ENCODE measurements at places on chromosomes 4 and X.

DNA sequence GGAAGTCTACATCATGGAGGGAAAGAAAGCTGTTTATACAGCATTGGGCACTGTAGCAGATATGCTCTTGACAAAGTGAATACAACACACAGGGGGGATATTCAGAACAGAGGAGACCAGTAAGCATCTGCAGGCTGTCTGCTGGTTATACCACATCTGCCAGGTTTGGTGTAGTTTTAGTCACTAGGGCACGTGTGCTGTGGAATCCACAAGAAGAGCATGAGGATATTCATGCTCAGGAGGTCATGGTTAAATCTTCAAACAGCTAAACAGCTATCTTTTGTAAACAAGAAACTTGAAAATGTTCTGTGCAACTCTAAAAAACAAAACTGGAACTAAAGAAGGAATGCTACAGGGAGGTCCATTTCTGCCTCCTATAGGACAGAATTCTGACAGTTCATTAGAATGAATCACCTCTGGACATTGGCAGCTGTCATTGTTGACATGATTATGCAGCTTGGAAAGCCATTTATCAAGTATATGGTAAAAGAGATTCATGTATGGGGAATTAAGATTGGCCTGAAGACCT, 175.8 kb downstream of the RCHY1 start:
- DNase-seq: no peak

GRCh38 chr4:167541286-167541685, 307.0 kb upstream of the SPOCK3 start:
- no peak for DNase-seq

DNA sequence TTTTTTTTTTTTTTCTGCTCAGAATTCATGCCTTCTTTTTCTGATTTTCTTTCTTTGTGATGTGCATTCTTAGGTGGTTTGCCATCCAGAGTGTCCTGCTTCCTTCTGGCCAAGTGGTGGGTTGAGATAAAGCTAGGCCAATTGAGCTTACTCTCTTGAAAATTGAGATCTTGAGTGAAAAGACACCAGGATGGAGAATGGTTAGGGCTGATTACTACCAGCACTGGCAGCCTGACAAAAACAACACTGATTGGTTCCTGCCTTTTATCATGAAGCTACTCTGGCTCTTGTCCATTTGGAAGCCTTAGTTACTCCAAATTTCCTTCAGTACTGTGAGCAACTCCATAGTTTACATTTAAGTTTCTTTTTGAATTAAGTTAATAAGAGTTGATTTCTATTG, 404.0 kb downstream of the PPARGC1A start:
- no peak for DNase-seq

GRCh38 chr4:81792521-81792920, 320.8 kb upstream of the RASGEF1B start:
- no peak for DNase-seq

DNA sequence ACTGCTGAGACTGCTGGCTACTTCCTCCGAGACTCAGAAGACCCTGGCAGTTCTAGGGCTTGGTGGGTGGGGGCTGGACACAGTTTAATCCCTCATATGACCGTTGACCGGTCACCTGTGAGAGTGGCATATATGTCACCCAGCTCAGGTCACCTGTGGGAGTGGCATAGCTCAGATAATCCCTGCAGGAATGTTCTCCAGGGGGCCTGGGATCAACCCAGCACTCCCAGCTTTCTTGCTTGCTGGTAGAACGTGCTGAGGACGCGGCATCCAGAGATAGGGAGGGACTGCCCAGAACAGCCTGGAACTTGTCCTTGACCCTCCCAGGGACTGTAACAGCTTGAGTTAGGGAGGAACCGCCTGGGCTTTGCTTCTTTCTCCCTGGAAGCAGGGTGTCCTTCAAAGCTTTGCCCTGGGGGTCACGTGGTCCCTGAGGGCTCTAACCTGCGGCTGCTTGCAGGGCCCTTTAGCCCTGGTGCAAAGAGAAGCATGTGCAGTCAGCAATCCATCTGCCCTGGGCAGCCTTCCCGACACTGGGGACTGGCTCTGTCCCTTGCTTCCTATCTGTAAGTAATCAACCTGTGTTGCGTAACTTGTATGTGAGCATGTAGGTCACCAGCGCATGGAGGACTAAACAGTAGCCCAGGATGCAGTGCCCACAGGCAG, 55.3 kb downstream of the ZFYVE28 start:
- no peak for DNase-seq

DNA sequence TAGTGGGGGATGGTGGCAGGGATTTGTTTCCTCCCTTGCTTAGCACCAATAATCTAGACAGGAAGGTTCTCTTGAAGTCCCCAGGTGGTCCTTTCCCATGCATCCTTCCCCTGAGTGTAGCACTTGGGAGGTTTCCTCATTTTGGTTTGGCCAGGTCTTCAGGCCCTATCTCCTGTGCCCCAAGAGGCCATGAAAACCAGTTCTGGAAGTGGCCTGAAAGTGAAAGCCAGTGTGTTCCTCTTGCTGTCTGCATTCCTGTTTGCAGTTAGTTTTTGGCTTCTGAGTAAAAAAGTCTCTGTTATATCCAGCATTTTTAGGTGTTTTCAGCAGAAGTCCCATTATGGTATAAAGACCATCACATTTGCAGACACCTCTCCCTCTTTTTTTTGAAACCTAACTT, 59.5 kb downstream of the MTM1 start:
- DNase-seq: no peak

GRCh38 chr4:124948976-124949597, 236.6 kb upstream of the ANKRD50 start:
- DNase-seq: no peak

GRCh38 chr4:84258905-84259830, 239.9 kb downstream of the NKX6-1 start:
- DNase-seq: no peak

GRCh38 chr4:13496605-13497004, 12.5 kb upstream of the RAB28 start:
- no peak for DNase-seq

GRCh38 chr4:5517372-5517771, 191.0 kb downstream of the EVC2 start:
- DNase-seq: no peak

GRCh38 chrX:150573106-150573505, 4.7 kb downstream of the MTM1 start:
- DNase-seq: no peak

DNA sequence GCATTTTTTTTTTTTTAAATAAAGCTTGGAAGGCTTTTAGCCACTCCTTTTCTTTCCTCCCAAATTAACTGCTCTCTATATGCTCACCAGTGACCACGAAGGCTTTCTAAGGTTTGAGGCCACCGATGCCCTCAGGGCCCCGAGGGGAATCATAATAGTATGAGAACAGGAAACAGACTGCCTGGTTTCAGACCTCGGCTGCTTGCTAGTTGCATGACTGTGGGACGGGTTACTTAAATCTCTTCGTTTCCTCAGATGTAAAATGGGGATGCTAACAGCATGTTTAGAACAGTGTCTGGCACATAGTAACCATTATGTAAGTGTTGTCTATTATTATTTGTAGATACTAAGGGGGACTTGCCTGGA, 3.6 kb downstream of the LINC00632 start:
- no peak for DNase-seq

- no peak for DNase-seq
Observed at GRCh38 chrX:30217465-30217864, 2.1 kb downstream of the MAGEB2 start.

DNA sequence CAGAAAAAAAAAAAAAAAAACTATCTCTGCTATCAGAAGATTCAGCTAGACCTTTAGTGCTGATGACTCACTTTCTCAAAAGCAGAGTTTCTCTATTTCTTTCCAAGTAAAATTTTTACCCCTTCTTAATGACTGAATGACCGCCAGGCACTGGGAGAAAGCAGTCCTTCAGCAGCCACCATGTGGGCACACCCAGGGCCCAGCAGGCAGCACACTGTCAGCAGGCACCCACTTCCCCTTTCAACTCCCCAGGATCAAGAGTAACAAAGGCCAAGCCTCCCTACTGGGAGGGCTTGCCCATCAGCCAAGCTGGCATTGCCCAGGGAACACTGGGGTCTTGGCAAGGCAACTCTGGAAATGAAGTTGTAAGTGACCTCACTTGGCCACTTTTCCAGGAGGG, 201.9 kb upstream of the MAMLD1 start:
- no peak for DNase-seq

- no peak for DNase-seq
Observed at GRCh38 chrX:123153846-123154335, 30.2 kb upstream of the GRIA3 start.

- no peak for DNase-seq
Observed at GRCh38 chr4:52265781-52266525, 214.8 kb downstream of the SPATA18 start.

- DNase-seq: no peak
Observed at GRCh38 chrX:109889289-109890006, 113.5 kb upstream of the TMEM164 start.

DNA sequence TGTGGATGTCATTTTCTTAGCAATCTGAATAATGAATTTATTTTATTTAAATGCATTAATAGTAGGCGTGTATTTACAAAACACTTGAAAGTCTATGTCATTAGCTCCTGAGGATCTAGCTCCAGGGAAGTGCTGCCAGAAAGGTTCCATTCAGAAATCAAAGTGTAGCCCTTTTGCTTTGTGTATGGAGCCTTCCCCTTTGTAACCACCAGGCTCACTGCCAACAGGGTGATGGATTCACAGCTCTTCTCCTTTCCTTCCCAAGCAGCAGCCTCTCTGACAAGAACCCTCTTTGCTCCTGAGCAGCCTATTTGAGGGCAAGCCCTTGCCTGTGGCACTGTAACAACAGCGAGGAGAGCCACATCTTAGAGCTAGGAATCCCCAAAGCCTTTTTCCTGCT, 286.0 kb upstream of the RASGEF1B start:
- no peak for DNase-seq

DNA sequence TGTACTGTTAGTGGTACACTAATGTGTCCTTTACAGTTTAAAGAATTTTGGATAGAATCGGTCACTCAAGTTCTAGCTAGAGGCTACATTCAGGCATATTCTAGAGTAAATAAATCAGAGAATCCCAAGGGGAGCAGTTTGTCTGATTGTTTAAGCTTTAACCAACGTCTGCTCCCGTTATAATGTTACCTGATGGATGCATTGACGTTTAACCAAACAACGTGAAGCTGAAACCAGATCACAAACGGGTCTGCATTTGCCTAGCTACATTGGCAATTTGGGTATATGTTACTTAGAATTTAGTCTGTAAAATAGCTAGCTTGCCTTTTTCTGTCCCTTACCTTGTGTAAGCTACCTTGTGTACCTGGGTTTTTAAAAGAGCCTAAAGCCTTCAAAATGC, 1.6 kb downstream of the PI4K2B start:
- DNase-seq: no peak

GRCh38 chrX:7158468-7158990, 10.6 kb upstream of the PUDP start:
- DNase-seq: no peak

- no peak for DNase-seq
Observed at GRCh38 chrX:119177278-119177677, 49.7 kb upstream of the KIAA1210 start.

DNA sequence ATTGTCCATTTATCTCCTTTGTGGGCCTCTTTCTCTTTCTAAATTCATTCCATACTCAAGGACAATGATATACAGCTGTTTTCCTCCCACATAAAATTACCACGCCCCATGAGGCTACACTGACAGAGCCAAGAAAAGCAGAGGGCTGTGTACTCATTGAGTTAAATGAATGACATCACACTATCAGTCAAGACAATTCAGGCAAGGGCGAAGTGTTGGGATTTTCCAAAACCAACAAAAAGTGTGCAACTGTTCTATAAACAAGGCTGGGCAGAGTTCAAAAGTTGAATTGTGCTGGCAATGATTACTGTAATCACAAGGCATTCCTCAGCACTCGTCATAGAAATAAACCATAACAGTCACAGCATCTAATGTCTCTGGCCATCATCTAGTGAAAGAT, 799.6 kb upstream of the DIAPH2 start:
- no peak for DNase-seq

DNA sequence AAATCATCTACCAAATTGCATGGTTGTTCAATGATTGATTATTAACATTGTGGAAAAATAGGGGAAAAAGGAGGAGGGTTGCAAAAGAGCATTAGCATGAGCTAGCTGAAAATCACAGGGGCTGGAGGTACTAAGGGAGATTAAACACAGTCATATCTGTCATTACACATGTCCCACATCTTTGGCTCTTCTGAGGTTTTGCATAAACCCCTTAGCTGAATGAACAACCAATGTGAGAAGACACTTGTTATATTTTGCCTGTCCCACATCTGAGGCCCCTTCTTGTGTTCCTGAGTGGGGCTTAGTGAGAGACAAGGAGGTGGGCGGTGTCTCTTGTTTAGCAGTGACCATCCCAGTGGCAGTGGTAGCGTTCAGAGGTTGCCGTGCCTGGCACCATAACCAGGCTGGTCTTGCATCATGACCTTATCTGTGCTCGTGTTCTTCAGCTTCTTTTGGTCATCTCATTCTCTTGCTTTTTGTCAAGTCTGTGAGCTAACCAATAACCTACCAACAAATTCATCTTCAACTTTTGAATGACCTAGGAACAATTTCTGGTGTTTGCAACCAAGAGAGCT, 95.6 kb downstream of the MID1IP1 start:
- no peak for DNase-seq

DNA sequence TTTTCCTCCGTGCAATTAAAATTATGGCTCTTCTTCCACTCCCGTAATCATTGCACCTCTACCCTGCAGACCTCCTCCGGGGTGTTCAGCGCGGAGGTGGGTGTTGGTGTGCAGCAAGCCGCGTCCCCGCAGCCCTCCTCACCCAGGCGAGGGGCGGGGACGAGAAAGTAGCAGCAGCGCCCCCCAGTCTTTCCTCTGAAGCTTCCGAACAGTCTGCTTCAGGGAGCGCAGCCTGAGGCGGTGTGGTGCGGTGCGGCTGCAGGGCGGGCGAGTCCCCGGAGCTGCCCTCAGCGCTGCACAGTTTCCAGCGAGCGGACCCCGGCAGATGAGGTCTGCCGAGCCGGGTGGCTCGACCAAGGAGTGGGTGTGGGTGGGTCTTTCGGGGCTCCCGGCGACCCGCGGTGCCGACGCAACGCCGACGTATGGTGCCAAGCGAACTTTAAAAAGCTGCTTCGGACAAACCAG, at the start of gene FRAS1:
FRAS1 (plus strand) TSS at position 189 of the 465 bp plus-strand sequence. CDS start 687 bp downstream, outside the sequence.
- no peak for DNase-seq

DNA sequence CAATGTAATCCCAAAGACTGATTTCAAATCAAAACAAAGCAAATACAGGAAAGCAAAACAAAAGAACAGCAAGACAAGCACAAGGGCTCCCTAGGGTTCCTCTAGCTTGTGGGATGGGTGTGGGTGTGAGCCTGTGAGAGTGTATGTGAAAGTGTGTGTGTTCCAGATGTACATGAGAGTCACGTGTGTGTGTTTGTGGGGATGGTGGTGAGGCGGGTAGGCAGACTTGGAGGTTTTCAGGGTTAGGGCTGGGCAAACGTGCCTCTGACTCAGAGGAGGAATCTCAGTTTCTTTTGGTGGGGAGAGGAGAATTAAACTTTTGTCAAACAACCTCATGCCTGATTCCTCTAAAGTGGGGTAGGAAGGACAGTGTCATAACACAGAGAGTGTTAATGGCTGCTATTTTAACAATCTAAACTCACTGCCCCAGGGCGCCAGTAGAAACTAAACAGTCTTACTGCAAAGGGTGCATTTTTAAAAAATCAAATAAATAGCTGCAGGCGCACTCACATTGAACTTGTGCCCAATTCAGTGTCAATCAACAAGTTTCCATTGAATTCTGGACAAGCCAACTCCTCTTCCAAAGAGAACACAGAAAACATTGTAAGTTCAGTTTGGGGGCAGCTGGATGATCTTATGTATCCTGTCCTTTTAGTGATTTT, 51.8 kb downstream of the CHRDL1 start:
- no peak for DNase-seq

- DNase-seq: no peak
Observed at GRCh38 chrX:10397349-10397748, 223.0 kb downstream of the MID1 start.
